ENCODE measurements at places on chromosomes 6 and 20.

- peak overlapping the region; percentile 70 for H3K27ac ChIP-seq
- H3K27me3 ChIP-seq, result peaks cover 90% of the 10 kb centered on the region
Measured at GRCh38 chr6:6006006-6006427, 708 bp downstream of the NRN1 start.

GRCh38 chr6:27133281-27134227 is 113.9 kb upstream of the PRSS16 start:
- H3K36me3 ChIP-seq, result no peaks in the 10 kb centered on the region
- H3K4me1 ChIP-seq, result peaks cover 19% of the 10 kb centered on the region
- H3K4me3 ChIP-seq, result no peak overlapping the region

- no peak overlapping the region for H3K4me3 ChIP-seq
- no peaks in the 10 kb centered on the region for H3K36me3 ChIP-seq
- peaks cover 10% of the 10 kb centered on the region for H3K4me1 ChIP-seq
- peak overlapping the region; percentile 52 for H3K27ac ChIP-seq
- peak; percentile 88 for DNase-seq
Measured at GRCh38 chr6:37691904-37692806, 5.5 kb downstream of the MDGA1 start.

- H3K27me3 ChIP-seq, result no peaks in the 10 kb centered on the region
- H3K4me1 ChIP-seq, result peaks cover 8% of the 10 kb centered on the region
Measured at GRCh38 chr6:134373282-134373922, 55.5 kb upstream of the SGK1 start.

DNA sequence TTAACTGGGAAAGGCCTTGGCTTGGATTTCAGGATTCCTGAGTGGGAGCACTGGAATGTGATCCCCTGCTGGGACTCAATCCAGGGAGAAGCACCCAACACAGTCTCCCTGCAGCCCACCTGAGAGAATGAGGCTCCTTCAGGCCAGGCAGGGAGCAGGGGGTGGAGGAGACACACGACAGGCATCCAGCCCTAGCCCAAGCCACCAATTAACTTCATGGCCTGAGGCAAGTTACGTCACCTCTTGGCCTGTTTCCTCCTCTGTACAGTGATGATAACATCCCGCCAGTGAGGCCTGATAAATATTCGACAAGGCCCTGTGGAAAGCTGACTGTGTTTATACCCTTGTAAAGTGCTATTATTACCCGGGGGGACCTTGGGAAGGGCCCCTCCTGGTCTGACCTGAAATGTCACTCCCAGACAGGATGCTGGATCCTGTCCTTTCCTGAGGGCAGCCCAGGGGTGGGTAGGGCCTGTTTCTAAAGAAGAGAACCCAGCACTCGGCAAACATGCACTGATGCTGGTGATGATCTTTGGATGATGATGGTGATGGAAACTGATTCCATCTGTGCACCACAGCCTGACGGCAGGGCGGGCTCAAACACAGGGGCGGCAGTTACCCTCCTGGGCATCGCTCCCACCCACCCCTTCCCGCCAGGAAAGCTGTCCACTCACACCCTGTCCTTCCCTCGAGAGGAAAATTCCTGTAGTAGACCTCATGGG is 12.4 kb downstream of the FRS3 start:
- peaks cover 3% of the 10 kb centered on the region for H3K36me3 ChIP-seq
- H3K27ac ChIP-seq, result no peak overlapping the region
- H3K4me1 ChIP-seq, result peaks cover 16% of the 10 kb centered on the region

- no peaks in the 10 kb centered on the region for H3K4me1 ChIP-seq
- no peak overlapping the region for H3K4me3 ChIP-seq
- no peak overlapping the region for H3K27ac ChIP-seq
- H3K36me3 ChIP-seq, result no peaks in the 10 kb centered on the region
Measured at GRCh38 chr6:81801489-81801888, 49.0 kb upstream of the TENT5A start.

DNA sequence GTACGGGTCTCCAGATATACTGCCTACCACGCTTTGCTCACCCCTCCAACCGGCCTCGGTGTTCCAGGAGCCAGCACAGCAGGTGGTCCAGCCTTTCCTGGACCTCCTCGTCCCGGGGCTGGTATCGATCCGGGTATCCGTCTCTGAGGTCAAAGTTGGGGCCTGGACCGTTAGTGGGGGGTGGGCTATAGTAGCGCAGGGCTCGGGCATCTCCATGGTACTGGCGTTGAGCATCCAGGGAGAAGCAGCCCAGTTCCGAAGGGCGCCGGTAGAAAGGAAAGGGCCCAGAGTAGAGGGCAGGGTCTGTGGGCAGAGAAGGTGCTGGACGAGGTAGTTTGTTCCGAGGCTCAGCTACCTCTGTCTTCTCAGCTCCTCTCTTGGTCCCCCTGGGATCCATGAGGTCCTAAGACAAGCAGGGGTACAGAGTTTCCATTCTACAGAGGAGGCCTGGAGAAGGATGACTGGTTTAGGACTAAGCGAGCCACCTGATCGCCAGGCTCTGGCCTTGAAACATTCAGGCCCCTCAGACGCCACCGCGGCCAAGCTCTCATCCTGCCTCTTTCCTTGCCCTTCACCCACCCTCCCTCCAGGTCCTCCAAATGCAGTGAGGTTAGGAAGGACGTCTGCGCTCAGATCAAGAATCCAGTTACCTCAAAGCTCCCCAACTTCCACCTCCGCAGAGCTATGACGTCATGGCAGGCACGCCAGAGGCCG is 502 bp downstream of the DXO start:
- H3K36me3 ChIP-seq, result peaks cover 21% of the 10 kb centered on the region
- DNase-seq, result no peak
- H3K27me3 ChIP-seq, result no peaks in the 10 kb centered on the region
- peaks cover 12% of the 10 kb centered on the region for H3K4me1 ChIP-seq
- H3K4me3 ChIP-seq, result peak overlapping the region; percentile 95

- DNase-seq, result no peak
- no peaks in the 10 kb centered on the region for H3K36me3 ChIP-seq
- no peak overlapping the region for H3K27ac ChIP-seq
- no peak overlapping the region for H3K4me3 ChIP-seq
- peaks cover 4% of the 10 kb centered on the region for H3K4me1 ChIP-seq
Measured at GRCh38 chr6:4185846-4186245, 50.5 kb upstream of the ECI2 start.

DNA sequence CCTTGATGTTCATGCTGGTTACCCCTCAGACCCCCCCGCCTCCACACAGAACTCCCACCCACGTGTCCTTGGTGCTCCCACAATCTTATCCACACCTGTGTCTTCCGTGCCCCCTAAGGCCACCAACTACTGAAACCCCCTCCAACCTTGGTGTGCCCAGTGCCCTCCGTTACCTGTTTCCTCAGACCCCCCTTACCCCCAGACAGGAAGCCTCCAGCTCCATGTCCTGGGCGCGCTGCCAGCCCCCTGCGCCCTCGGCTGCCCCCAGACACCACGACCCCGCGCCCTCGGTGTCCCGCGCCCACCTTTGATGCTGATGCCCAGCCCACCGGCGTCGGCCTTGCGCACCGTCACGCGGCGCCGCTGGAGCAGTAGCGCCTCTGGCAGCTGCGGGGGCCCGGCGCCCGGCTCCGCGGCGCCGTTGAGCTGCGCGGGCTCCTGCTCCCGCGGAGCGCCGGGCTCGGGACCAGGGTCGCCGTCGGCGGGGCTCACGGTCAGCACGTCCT is 504 bp downstream of the SNTA1 start:
- H3K36me3 ChIP-seq, result no peaks in the 10 kb centered on the region
- peak overlapping the region; percentile 37 for H3K27ac ChIP-seq
- H3K4me3 ChIP-seq, result peak overlapping the region; percentile 73
- DNase-seq, result no peak
- H3K4me1 ChIP-seq, result peaks cover 7% of the 10 kb centered on the region
- peaks cover 48% of the 10 kb centered on the region for H3K27me3 ChIP-seq

DNA sequence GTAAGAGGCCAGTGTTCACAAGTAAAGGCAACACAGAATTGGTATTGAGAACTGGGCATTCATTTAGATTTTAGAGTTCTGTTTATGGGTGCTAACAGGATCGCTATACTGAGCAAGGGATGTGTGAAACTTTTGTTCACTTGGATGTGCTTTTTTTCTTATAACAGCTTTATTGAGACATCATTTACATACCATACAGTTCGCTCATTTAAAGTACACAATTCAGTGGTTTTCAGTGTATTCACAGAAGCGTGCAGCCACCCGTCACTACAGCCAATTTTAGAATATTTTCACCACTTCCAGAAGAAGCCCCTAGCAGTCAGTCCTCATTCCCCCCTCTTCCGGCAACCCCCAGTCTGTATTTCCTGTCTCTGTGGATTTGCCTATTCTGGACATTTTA is 48.7 kb downstream of the GFRA4 start:
- H3K27ac ChIP-seq, result peak overlapping the region; percentile 31
- no peaks in the 10 kb centered on the region for H3K27me3 ChIP-seq
- peaks cover 6% of the 10 kb centered on the region for H3K4me1 ChIP-seq

GRCh38 chr6:161137839-161138542 is 135.9 kb downstream of the AGPAT4 start:
- no peak overlapping the region for H3K4me3 ChIP-seq
- no peaks in the 10 kb centered on the region for H3K4me1 ChIP-seq
- no peak for DNase-seq
- no peaks in the 10 kb centered on the region for H3K27me3 ChIP-seq

- H3K27ac ChIP-seq, result no peak overlapping the region
- DNase-seq, result no peak
- no peaks in the 10 kb centered on the region for H3K27me3 ChIP-seq
- peak overlapping the region; percentile 98 for H3K4me3 ChIP-seq
- H3K4me1 ChIP-seq, result peaks cover 37% of the 10 kb centered on the region
Measured at GRCh38 chr6:7591770-7592169, 1.8 kb downstream of the SNRNP48 start.

- no peaks in the 10 kb centered on the region for H3K27me3 ChIP-seq
- H3K36me3 ChIP-seq, result no peaks in the 10 kb centered on the region
- H3K4me1 ChIP-seq, result peaks cover 35% of the 10 kb centered on the region
- no peak for DNase-seq
- no peak overlapping the region for H3K4me3 ChIP-seq
Measured at GRCh38 chr6:21157186-21157929, 436.2 kb upstream of the SOX4 start.

GRCh38 chr6:153976921-153977693 is 61.9 kb upstream of the OPRM1 start:
- no peaks in the 10 kb centered on the region for H3K27me3 ChIP-seq
- no peak overlapping the region for H3K27ac ChIP-seq
- no peak overlapping the region for H3K4me3 ChIP-seq
- DNase-seq, result no peak
- H3K36me3 ChIP-seq, result no peaks in the 10 kb centered on the region

DNA sequence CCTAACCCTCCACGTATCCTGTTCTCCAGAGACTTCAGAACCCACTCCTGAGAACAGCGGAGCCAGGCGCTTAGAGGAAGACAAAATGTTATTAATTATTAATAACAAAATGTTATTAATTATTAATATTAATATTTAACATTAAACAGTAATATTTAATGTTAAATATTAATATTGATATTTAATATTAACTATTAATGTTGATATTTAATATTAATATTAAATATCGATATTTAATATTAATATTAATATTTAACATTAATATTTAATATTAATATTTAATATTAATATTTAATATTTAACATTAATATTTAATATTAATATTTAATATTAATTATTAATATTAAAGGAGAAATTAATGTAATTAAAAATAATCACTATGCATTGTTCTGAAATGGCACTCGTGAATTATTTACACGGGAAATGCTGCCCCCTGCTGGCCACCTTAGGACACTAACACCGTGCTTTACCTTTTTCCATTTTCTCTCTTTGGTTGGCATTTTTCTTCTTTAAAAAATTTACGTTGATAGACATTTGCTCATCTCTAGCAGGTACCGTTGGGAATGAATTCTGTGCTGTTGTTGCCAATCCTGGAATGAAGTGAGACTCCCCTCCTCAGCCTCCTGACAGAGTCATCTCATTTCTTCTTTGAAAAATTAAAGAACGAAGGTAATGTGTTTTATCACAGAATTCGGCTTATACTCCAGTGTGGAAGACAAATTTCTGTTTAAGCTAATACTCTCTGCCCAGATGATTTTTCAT is 7.5 kb upstream of the GGTLC1 start:
- peaks cover 5% of the 10 kb centered on the region for H3K27me3 ChIP-seq
- H3K36me3 ChIP-seq, result no peaks in the 10 kb centered on the region
- H3K27ac ChIP-seq, result no peak overlapping the region
- no peak for DNase-seq
- no peak overlapping the region for H3K4me3 ChIP-seq

DNA sequence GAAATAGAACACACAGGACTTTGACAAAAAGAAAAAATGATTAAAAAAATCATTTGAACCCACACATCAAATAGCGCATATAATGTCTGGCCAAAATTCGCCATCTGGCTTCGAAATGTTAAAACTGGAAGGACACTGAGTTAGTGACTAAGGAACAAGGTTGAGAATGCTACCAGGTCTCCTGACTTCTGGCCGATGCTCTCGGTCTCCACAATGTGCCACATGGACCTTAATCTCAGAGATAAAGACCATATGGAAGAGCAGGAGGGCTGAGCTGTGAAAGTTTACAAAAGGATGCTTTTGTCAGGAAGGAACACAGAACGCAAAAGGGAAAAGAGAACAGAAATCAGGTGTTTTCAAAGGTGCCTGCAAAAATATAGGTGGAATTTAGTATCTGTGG is 54.7 kb downstream of the FAXC start:
- no peaks in the 10 kb centered on the region for H3K4me1 ChIP-seq
- H3K27me3 ChIP-seq, result no peaks in the 10 kb centered on the region
- peaks cover 4% of the 10 kb centered on the region for H3K36me3 ChIP-seq
- no peak overlapping the region for H3K4me3 ChIP-seq
- no peak overlapping the region for H3K27ac ChIP-seq
- no peak for DNase-seq

DNA sequence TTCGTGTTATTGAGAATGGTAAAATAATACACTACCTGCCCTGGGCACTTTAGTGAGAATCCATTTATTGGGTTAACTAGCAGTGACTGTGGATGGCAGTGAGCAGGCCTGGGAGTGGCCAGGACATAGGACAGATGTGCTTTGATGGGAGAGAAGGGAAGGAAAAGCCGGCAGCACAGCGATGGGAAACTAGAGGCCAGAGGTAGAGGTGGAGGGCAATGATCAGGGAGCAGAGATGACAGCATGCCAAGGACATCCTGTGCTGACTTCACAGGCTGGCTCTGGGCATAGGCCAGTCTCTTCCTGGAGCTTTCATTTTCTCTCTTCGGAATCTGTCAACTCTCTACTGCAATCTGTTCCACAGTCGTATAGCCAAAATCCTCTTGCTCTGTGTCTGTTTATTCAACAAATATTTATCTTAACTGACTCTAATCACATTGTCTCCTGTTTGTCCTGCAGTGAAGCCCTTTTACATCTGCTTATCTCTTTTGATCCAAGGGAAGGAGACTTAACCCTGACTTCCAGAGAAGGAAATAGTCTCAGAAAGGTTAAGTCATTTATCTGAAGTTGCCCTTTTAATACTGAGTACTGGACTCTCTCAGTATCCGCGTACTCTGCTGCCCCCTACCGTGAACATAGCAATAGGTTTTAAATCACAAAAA is 18.4 kb upstream of the MMP24 start:
- peaks cover 1% of the 10 kb centered on the region for H3K4me1 ChIP-seq
- DNase-seq, result peak; percentile 67
- H3K4me3 ChIP-seq, result no peak overlapping the region
- H3K27ac ChIP-seq, result no peak overlapping the region
- no peaks in the 10 kb centered on the region for H3K36me3 ChIP-seq

All from progenitor cell of endocrine pancreas (in vitro differentiated cells).